ENCODE measurements at places on chromosomes 16 and 17. TPM values are rescaled to one million over a fixed set of nuclear protein-coding genes. Genes with fewer than 3 reads are reported as not detected.

- peak; percentile 18 for DNase-seq
These were observed 28.7 kb upstream of the MED9 start for GRCh38 chr17:17448076-17448475.

CA4 gene
- total RNA-seq: not detected

PRR35 gene
- not detected for total RNA-seq

- DNase-seq: peak; percentile 79
These were observed 50.6 kb upstream of the NKD1 start for GRCh38 chr16:50497592-50497991.

DNA sequence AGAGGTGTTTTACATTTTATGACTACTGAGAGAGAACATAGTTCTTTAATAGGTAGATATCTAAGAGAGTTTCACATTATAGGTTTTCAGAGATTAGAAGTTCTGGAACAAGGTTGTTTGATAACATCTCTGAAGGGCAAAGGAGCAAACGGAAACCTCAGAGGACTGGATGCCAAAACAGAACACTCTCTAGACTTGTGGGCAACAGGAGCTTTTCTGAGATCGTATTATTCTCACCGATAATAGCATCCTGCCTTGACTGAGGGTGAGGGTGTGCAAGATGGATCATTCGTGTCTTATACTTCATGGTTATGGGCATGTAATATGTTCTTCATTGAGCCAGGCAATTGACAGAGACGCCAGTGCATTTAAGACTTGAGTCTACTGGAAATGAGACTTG is 234.8 kb downstream of the IRX3 start:
- no peak for DNase-seq

GRCh38 chr17:43018008-43018853 is 4.0 kb downstream of the VAT1 start:
- no peak for DNase-seq

Data from fibroblast of lung (primary cell).